ENCODE measurements at places on chromosomes 5 and 9.

DNA sequence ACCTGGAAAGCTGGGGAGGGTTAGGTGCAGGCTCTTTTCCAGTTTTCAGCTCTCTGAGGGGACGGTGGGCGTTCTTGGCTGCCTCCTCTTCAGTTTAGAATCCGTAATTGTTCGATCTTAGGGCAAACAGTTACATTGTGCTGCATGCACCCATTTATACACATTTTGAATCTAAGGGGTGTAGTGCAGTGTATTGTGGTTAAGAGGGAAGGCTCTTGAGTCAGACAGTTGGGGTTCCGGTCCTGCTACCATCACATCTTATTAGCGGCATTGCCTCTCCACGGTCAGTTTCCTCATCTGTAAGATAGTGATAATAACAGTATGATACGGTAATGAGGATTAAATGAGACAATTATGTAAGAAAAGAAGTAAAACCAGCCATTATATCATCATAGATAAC lies 625 bp downstream of the EXOSC2 start:
- DNase-seq = no peak

DNA sequence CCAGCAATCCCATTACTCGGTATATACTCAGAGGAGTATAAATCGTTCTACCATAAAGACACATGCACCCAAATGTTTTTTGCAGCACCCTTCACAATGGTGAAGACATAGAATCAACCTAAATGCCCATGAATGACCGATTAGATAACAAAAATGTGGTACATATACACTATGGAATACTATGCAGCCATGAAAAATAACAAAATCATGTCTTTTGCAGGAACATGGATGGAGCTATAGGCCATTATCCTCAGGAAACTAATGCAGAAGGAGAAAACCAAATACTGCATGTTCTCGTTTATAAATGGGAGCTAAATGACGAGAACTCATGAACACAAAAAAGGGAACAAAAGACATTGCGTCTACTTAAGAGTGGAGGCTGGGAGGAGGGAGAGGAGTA lies 114.5 kb downstream of the HTR4 start:
- no peak for DNase-seq

- DNase-seq = no peak
Observed at GRCh38 chr9:38682713-38683112, 37.2 kb downstream of the FAM240B start.

- DNase-seq = no peak
Observed at GRCh38 chr9:120312031-120312430, 267.9 kb downstream of the CDK5RAP2 start.

DNA sequence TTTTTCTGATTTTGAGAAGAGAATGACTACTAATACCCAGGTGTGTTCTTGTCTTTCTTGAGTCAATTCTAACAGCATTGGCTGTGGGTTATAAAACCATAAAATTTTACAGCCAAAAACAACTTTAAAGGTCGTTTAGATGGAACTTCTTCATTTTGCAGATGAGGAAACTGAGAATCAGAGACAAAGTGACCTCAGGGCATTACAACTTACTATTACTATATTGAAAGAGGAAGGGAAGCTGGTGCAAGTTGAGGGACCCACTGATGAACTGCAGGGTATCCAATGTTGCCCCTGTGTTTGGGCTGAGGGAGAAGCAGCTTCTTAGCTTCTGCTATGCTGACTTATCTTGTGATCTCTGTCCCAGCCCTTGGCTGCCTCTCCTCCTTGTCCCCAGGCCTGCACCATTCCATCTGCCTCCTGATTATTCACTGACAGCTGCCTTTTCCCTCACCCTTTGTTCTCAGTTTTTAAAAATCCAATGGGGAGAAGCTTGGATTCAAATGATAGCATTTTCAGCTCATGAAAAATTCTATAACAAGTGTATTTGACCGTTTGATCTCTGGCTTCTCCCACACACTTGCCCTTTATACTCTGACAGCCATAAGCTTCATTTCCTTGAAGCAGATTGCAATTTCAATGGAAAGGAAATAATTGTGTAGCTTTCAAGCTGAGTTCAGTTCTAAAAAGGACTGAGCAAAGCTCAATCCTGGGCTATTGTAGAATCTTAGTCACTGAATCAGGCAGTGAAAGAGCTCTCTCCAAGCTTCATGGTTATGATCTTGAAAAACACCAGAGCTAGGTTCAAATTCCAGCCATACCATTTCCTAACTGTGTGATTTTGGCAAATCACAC lies 68.5 kb downstream of the TMC1 start:
- no peak for DNase-seq

DNA sequence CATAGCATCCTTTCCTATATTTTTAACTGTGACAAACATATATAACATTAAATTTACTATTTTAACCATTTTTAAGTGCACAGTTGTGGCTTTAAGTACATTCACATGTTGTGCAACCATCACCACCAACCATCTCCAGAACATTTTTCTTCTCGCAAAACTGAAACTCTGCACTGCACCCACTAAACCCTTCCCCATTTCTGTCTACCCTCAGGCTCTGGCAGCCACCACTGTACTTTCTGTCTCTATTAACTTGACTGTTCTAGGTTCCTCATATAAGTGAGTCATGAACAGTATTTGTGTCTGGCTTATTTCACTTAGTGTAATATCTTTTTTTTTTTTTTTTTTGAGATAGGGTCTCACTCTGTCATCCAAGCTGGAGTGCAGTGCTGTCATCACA lies 25.5 kb downstream of the KCNMB1 start:
- DNase-seq = no peak

GRCh38 chr5:179772351-179772750 lies 21.4 kb upstream of the LTC4S start:
- no peak for DNase-seq

GRCh38 chr9:124306098-124306735 lies 48.5 kb downstream of the NEK6 start:
- DNase-seq = no peak

DNA sequence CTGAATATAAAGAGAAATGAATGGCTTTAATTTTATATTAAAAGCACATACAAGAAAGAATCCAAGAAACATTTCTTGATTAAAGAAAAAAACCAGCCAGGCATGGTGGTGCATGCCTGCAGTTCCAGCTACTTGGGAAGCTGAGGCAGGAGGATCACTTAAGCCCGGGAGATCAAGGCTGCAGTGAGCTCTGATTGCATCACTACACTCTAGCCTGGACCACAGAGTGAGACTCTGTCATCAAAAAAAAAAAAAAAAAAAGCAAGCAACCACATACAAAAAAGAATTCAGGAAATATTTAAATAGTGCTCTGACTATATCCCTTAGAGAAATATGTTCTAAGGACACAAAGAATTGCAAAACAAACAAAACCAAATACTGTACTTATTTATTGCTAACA lies 2.5 kb upstream of the PLAC8L1 start:
- DNase-seq = no peak

All from adrenal gland (tissue), 19 donors.